ENCODE measurements at places on chromosomes 2 and 18.

DNA sequence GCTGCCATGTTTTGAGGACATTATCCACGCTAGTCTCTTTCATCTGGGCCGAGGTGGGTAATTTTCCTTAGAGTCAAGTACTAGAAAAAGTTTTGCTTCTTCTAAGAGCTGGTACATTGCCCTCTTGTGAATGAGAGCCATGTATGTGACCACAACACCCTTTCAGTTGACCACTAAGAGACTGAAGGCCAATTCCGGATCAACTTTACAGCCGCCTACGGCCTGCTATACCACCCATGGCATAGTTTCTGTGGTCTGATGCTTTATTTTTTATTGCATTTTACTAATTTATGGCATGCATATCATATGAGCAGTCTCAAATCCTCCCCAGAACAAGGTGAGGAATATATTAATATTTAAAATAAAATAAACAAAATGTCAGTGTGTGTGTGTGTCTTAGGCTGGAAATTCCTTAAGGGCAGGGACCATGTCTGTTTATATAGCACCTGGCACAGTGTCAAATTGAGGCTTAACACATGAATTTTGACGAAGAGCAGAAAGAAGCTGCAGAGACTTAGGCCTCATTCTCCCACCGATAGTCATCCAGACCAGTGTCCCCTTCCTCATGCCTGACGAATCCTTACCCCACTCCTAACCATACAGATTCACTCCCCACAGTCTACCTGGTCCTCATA is 35.4 kb downstream of the PSD4 start:
- DNase-seq: no peak

DNA sequence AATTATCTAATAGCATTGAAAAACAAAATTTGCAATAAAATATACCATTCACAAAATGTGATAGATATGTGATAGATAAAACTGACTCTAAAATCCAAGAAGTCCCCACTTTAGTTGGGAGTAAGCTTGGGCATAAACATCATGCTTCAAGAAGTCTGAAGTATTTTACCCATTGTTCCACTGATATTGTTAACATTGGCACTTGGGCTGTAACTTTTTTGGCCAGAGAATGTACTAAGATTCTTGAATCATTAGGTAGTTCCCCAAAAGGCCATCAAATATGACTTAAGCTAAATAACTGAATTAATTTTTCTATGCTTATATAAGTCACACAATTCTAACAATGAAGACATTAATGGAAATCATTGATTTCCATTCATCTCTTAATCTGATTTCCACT is 413.6 kb downstream of the CDH2 start:
- DNase-seq: no peak

- no peak for DNase-seq
These were observed 5.0 kb upstream of the MYL12B start for GRCh38 chr18:3256693-3257626.

DNA sequence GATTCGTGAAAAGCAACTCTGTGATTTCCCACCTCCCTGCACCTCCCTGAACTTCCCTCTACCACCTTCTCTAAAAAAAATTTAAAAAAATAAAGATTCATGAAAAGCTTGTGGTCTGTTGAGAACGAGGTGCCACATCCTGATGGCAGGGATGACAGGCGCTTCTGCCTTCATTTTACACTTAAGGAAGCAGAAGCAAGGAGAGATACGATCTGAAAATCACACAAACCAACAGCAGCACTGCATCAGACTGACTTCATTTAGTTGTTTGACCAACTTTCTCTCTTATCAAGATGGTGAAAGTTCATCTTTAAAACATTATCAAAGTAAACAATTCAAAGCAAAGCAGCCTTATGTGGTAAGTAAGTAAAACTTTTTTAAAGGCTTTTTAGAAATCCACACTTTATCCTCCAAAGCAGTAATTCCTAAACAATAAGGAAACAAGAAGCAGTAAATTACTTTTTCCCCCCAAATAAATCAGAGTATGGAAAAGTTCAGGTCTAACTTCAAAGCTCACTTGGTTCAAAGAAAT is 15.5 kb downstream of the WDFY1 start:
- no peak for DNase-seq

DNA sequence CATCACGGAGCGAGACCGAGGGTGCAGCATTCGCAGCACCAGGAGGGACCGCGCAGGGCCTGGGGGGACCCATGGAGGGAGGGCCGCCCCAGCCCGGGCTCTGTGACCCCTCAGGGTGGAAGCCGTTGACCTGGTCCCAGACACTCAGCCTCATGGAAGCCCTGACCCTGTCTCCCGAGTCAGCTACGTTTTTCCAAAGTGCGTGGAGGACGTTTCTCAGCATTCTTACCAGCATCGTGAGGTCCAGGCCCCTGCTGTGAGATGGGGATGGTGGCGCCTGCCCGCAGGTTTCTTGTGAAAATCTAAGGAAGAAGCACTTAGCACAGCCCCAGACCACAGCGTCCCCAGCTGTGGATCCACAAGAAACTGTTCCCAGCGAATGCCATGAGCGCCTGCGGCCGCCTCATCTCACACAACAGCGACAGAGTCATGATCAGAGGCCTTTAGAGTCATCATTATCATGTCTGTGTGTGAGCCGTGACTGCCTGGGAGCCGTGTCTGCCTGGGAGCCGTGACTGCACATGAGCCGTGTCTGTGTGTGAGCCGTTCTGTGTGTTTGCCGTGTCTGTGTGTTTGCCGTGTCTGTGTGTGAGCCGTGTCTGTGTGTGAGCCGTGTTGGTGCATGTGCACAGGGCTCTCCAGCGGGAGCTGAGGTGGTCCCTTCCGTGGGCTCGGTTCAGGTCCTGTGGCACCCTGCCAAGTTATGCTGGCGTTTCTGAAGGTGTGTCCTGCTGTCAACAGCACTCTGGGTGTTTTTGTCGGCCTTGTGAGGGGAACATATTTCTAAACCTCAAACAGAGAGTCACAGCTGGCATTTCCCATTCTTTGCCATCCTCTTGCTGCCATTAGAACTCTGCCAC is 49.2 kb upstream of the KCNG2 start:
- no peak for DNase-seq

GRCh38 chr18:22045221-22045918 is 124.0 kb upstream of the GATA6 start:
- DNase-seq: no peak

DNA sequence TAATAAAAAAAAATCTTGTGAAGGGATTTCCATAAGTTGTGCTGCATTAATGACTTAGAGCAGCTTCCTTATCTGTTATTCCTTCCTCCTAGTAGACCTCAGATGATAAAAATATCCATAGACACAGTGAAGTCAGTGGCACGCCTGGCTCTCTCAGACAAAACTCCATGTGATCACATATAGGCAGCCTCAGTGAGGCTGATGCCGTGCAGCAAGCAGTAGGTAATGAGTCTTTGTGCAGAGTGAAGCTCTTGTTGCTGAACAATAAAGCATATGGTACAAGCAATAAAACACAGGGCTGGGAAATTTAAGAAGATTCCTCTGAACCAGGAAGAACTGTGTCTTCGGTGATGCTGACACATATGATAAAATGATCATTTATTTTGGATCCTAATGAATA is 102.7 kb downstream of the CSRNP3 start:
- DNase-seq: no peak

GRCh38 chr2:24047703-24048033 is 477 bp upstream of the WDCP start:
- no peak for DNase-seq

- DNase-seq: no peak
These were observed 16.7 kb upstream of the ADGRF3 start for GRCh38 chr2:26363323-26363722.

DNA sequence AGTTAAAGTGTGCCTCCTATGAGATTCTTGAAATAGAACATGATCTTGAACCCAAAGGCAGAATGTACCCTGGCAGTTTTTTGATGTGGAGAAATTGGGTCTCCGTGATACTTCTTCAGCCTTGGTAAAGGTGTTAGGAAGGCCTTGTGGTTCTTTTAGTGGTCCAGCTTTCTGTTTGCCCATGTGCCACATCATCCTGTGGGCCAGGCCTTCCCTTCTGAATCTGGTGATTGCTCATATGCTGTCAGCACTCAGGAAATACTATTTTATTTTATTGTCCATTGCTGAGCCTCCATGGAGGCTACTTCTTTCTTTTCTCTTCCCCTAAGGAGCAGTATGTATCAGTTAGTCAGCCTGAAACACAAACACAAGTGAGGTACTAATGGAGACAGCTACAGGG is 52.9 kb downstream of the CCDC141 start:
- DNase-seq: no peak

DNA sequence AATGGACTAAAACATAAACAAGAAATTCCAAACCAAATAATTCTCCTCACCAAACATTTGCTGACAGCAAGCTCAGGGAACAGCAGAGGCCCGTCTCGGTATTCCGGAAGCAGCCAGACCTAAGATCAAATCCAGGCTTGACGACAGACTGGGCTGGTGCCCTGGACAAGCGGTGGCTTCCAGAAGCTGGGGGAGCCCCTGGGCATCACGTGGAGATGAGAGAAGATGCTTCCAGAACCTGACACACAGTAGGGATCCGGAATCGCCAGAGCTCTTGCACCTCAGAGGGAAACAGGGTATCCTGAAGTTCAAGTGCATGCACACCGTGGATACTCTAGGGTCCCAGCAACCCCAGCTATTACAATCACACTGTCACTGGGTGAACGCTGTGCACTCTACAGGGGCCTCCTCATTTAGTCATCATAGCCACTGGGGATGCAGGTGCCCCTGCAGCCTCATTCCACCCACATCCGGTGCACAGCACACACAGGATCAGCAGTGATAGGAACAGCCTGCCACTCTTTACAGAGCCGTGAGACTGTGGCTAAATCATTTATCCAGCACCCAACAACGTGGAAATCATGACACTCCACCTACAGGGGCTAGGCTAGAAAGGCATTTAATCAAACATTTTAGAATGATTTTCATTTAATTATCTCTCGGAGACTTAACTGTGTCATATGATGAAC is 102.6 kb downstream of the HDAC4 start:
- peak; percentile 65 for DNase-seq
